Right lobe of liver (tissue), 6 donors: ENCODE measurements at places on chromosomes 2 and 18. TPM values are rescaled to one million over a fixed set of nuclear protein-coding genes. Genes with fewer than 3 reads are reported as not detected.

Gene LBX2
- total RNA-seq: 6.3 TPM

Gene LOXHD1
- total RNA-seq: not detected

Gene DSG2
- 25.5 TPM for total RNA-seq

Gene SERPINB13
- total RNA-seq: not detected

Gene EGR4
- total RNA-seq: not detected

Gene RTP5
- not detected for total RNA-seq

Gene KIAA2012
- 0.49 TPM for total RNA-seq

Gene FBXO15
- total RNA-seq: not detected

Gene G6PC2
- not detected for total RNA-seq

Gene WNT10A
- total RNA-seq: not detected

Gene RPRM
- total RNA-seq: not detected

Gene NEB
- 1.4 TPM for total RNA-seq

Gene STEAP3
- total RNA-seq: 127 TPM

Gene ST8SIA3
- total RNA-seq: 0.06 TPM

Gene ADAM23
- total RNA-seq: 0.07 TPM

Gene RGPD3
- total RNA-seq: 0.12 TPM

Gene MCM6
- total RNA-seq: 13.2 TPM

Gene GPBAR1
- 0.91 TPM for total RNA-seq

Gene RTKN
- 86.1 TPM for total RNA-seq

Gene NOL4
- 0.63 TPM for total RNA-seq

Gene DSC1
- not detected for total RNA-seq

Gene REEP1
- total RNA-seq: 0.81 TPM

Gene CCDC141
- 0.73 TPM for total RNA-seq

Gene SP140
- total RNA-seq: 0.82 TPM
